ENCODE measurements at places on chromosomes 2 and 18.

- no peak for DNase-seq
Measured at GRCh38 chr18:12031846-12032245, 50.5 kb downstream of the IMPA2 start.

DNA sequence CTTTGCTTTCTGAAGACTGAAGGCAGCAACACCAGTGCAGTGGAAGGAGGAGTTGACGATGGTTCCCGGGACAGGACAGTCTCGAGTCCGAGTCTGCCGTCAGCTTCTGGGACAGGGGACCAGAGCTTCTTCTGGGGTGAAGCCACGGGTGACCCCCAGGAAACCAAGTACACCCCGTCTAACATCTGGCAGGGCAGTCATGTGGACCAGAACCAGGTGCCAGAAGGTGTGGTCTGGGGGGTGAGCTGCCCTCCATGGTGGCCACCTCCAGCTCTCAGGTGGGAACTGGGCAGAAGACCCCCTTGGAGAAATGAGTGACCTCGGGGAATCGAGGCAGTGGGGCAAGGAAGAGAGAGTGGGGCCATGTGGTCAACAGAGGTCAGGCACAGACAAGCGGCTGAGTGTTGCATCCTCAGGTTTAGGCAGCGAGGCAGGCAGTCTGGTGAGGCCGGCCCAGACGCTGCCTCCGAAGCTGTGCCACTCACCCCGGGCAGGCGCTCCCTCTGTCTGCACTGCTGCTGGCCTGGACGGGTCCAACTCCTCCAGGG lies 204.3 kb downstream of the HDAC4 start:
- DNase-seq: no peak

DNA sequence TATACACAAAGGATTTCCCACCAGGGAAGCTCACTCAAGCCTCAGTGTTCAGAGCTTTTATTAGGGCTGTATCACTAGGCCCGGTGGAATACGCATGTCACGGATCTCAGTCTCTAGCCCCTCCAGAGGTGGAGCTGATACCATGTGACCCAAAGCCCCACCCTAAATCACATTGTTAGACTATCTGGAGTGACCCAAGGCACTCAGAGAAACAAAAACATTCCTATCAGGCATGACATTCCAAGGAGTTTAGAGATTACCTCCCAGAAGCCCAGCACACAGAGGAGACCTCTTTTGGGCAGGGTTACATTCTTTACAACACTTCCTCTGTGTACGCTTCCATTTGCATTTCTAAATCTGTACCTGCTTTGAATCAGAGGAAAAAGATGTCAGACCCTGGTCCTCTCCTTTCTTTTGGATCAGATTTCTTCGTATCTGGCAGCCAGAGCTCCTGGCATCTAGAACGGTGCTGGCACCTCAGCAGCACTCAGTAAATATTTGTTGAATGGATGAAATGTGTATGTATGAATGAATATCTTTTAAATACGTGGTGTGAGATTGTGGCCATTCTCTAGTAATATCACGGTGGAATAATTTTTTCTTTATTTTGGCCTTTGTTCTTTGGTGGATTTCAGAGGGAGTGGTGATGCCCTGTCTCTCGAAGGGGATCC lies 37.7 kb upstream of the SMAD2 start:
- no peak for DNase-seq

- peak; percentile 90 for DNase-seq
Measured at GRCh38 chr2:157492189-157492773, 48.4 kb upstream of the CYTIP start.

- no peak for DNase-seq
Measured at GRCh38 chr2:137938204-137938603, 26.1 kb upstream of the HNMT start.

- no peak for DNase-seq
Measured at GRCh38 chr18:79617511-79618500, 61.8 kb upstream of the CTDP1 start.

DNA sequence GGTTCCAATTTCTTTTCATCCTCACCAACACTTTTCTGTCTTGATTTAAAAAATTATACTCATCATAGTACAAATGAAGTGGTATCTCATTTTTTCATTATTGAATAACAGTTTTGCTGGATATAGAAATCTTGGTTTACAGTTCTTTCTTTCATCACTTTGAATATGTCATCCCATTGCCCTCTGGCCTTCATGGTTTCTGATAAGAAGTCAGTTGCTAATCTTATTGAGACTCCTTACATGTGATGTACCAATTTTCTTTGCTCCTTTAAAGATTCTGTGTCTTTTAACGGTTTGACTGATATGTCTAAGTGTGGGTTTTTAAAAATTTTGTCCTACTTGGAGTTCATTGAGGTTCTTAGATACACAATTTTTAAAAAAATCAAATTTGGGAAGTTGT lies 35.0 kb downstream of the SLC3A1 start:
- DNase-seq: no peak

DNA sequence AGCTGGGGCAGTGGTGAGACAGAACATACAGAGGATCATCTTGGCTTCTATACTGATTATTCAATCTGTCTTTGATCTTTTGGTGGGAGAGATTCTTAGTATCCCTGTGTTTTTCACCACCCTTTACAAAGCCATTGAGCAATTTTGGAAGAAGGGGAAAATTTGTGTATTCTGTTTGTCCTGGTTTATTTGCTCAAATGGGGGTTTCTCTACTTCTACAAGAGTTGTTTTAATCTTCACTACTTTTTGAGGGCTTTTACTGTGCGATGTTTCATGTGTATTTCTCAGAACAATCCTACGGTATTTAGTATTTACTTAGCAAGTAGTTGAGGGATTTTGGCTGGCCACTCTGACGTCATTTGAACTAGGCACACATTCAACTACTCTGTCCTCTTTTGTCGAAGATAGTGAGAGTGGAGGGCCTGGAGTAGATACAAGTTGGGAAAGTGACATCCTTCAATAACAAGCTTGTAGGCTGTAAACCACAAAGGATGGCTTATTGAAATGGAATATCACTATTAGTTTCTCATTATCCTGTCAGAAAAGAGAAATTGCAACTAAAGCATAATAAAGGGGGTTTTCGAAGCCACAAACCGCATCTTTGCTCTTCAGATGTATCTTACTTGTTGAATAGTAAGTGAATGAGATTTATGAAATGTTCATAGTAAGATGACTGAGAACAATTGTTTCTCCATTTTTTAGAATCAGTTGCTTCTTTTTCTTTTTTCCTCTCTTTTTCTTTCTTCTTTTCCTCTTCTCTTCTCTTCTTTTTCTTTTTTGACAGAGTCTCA lies 24.8 kb downstream of the FMNL2 start:
- no peak for DNase-seq

DNA sequence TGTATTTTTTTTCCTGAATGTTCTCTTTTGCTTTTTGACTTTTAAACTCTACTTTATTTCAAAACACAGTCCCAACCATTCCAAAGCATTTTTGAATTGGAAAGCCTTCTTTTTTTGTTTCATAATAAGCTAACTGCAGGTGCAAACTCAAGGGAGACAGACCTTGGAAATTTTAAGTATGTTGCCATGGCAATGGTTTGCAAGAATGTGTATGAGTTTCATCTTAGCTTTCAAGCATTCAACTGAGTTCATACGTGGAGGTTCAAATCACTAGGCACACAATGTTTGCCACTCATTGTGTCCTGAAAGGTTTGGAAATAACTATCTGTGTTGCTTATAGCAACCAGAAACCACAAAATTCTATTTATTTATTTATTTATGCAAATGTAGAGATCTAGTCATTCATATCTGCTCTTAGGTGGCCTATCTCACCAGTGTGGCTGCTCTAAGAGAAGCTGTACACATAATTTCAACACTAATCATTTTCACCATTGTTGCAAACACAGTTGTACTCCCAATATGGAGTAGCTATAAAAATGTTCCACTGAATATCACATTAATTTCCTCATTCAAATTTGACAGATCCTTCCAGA lies 805.7 kb upstream of the FSHR start:
- no peak for DNase-seq

GRCh38 chr2:19887510-19887909 lies 14.3 kb downstream of the TTC32 start:
- no peak for DNase-seq

GRCh38 chr2:179636100-179636980 lies 225.1 kb downstream of the ZNF385B start:
- no peak for DNase-seq

- no peak for DNase-seq
Measured at GRCh38 chr2:109325570-109325969, 196.6 kb downstream of the SH3RF3 start.

DNA sequence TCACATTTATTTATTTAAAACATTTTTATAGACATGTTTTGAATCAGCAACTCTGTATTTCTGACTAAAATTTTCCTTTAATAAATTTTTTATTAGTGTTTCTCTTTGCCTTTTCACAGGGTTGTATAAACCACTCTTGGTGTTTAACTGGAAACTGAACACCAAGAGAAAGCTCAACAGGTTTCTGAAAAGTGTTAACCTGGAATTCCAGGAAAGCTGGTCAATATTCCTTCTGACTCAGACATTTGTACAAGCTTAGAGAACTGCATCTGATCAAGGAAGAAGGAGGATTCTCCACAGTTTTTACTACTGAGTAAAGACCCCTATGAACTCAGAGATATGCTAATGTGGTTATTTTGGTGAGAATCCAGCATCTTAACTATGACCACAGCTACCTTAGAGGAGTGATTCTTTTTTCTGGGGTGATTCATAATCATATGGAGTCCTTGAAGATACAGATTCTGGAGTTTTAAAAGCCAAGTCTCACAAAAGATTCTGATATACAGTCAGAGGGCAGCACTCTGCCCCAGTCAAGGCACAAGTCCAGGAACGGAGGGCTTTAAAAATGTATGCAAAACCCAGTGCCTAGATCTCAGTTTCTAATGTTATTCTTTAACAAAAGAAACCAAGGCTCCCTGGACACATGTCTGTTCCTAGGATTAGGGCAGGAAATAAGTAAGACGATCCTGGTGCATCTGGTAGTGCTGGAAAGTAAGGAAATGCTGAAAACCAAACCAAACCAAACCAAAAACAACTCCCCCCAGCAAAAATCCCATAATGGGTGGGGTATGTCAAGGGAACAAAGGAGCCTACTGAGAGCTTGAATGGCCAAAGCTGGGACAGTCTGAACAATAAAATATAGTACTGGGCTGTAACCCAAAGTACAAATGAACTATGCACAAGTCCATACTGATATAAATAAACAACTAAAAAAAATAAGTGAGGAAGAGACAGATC lies 85.1 kb upstream of the FZD5 start:
- DNase-seq: no peak

GRCh38 chr2:232979871-232980461 lies 33.1 kb downstream of the NGEF start:
- peak; percentile 35 for DNase-seq

- no peak for DNase-seq
Measured at GRCh38 chr2:8740136-8740535, 58.3 kb downstream of the ID2 start.

DNA sequence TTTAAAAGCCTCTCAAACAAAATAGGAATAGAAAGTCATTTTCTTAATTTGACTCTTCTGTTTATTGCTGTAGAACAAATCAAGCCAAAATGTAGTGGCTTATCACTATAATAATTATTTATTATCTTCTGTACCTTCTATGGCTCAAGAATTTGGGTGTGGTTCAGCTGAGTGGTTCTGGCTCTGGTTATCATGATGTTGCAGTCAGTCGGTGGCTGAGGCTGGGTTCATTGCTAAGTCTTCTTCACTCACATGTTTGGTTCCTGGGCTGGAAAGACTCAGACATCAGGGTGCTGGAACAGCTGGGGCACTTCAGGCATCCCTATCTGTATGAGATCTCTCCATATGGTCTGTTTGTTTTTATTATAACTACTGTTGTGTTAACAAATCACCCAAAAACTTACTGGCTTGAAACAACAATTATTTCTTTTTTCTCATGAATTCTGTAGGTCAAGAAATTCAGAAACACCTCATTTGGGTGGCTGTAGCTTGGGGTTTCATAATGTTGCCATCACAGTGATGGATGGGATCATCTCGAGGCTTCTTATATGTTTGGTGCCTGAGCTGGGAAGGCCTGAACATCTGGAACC lies 242.6 kb upstream of the FBXO11 start:
- DNase-seq: no peak

GRCh38 chr2:145752091-145752806 lies 1232.3 kb upstream of the ZEB2 start:
- DNase-seq: peak; percentile 74

- DNase-seq: no peak
Measured at GRCh38 chr18:8036551-8036950, 469.4 kb downstream of the PTPRM start.

DNA sequence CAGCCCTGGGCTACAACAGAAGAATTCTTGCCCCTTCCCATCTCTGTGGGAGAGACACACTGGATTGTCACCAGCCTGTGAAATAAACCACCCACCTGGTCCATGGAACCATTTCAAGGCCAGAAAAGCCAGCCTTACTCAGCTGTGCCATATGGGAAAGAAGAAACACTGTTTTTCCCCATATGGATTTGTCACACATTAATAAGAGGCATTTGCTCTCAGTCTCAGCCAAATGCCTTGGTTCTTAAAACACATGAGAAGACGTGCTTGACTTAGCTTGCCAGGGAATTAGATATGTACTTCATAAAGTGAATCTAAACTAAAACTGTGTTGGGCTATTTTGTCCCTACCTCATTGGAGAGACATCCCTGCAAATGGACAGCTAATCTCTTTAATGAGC lies 308.6 kb upstream of the TNP1 start:
- peak; percentile 26 for DNase-seq

GRCh38 chr2:64210816-64211215 lies 66.6 kb upstream of the PELI1 start:
- no peak for DNase-seq

- no peak for DNase-seq
Measured at GRCh38 chr2:105876191-105876590, 131.5 kb downstream of the NCK2 start.

DNA sequence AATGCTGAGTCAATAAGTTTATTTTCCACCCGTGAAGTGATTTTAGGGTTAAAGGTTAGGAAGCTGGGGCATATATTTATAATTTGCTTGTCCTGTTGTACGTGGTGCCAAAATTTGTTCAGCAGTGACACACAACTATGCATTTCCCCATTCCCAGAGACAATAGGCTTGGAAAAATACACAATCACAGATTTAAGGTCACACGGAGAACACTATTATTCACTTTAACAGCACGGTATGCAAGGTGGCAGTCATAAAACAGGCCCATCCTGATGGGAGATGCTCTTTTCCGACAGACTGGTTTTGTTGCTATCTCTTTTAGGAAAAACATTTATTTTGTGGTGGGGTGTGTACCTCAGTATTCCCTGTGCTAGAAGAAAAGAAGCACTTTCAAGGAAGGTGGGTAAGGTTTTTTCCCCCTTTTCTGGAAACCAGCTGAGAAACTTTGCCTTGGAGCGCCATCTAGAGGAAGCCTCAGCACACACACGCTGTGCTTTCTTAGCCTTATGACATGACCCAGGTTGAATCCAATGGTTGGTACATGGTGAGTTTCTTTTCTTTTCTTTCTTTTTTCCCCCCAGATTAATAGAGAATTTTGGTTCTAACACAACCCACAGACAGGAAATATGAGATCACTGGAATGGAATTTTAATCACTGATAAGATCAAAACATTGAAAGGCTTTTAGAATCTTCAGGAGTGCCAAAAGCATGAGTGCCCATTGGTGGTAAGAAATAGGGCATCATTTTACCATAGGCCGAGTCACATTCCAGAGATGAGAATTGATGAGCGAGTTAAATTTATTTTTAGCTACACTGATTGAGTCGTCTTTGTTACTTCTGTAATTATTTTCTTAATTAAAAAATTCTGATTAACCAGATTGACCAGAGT lies 332.1 kb downstream of the AGPS start:
- DNase-seq: peak; percentile 81

- peak; percentile 88 for DNase-seq
Measured at GRCh38 chr2:169393068-169393590, 30.8 kb upstream of the LRP2 start.

- no peak for DNase-seq
Measured at GRCh38 chr2:144358979-144359541, 160.9 kb downstream of the ZEB2 start.

- DNase-seq: no peak
Measured at GRCh38 chr2:215366440-215367032, 54.7 kb downstream of the ATIC start.

Measured in NCI-H1694 treated with DMSO at 0.1 percent for 48 hours (cell line).